Stomach (tissue), 19 donors: ENCODE measurements at places on chromosomes 7 and 10. TPM values are rescaled to one million over a fixed set of nuclear protein-coding genes. Genes with fewer than 3 reads are reported as not detected.

CCDC3 gene
- polyA plus RNA-seq = 11.0 TPM

NPTX2 gene
- 4.5 TPM for polyA plus RNA-seq

BET1 gene
- 16.3 TPM for polyA plus RNA-seq

UBN2 gene
- 1.00 TPM for polyA plus RNA-seq

IQUB gene
- 0.05 TPM for polyA plus RNA-seq

SLC26A5 gene
- 0.46 TPM for polyA plus RNA-seq

CYP26A1 gene
- not detected for polyA plus RNA-seq

DKK1 gene
- polyA plus RNA-seq = 4.0 TPM

WDR37 gene
- 5.7 TPM for polyA plus RNA-seq

PRSS37 gene
- polyA plus RNA-seq = not detected

EIF4H gene
- 206 TPM for polyA plus RNA-seq

EPDR1 gene
- 2.6 TPM for polyA plus RNA-seq

ANXA8 gene
- polyA plus RNA-seq = 0.61 TPM

CAMK2B gene
- polyA plus RNA-seq = 6.2 TPM

MSS51 gene
- 1.8 TPM for polyA plus RNA-seq

SKAP2 gene
- polyA plus RNA-seq = 8.9 TPM

GLI3 gene
- 2.8 TPM for polyA plus RNA-seq

BLNK gene
- 20.2 TPM for polyA plus RNA-seq

HOXA6 gene
- polyA plus RNA-seq = 0.81 TPM

GOT1 gene
- polyA plus RNA-seq = 33.9 TPM

ZNF117 gene
- 7.5 TPM for polyA plus RNA-seq

C10orf90 gene
- not detected for polyA plus RNA-seq

PPRC1 gene
- polyA plus RNA-seq = 15.8 TPM

IKZF1 gene
- polyA plus RNA-seq = 1.8 TPM

VWDE gene
- 0.58 TPM for polyA plus RNA-seq

ADAMTS14 gene
- 0.92 TPM for polyA plus RNA-seq

CALY gene
- polyA plus RNA-seq = not detected

GRM8 gene
- polyA plus RNA-seq = not detected

CNTNAP2 gene
- polyA plus RNA-seq = 0.19 TPM

NOS3 gene
- polyA plus RNA-seq = 5.3 TPM

LIPK gene
- not detected for polyA plus RNA-seq

ZCWPW1 gene
- polyA plus RNA-seq = 11.7 TPM

COPS6 gene
- polyA plus RNA-seq = 90.0 TPM

CPN1 gene
- polyA plus RNA-seq = not detected

CCL24 gene
- polyA plus RNA-seq = 2.1 TPM

C10orf95 gene
- 0.53 TPM for polyA plus RNA-seq

SPAM1 gene
- polyA plus RNA-seq = not detected

TMEM273 gene
- 6.3 TPM for polyA plus RNA-seq

SLC26A4 gene
- 0.28 TPM for polyA plus RNA-seq

SAMD9 gene
- 1.7 TPM for polyA plus RNA-seq

PRSS1 gene
- 61.0 TPM for polyA plus RNA-seq

LIPJ gene
- 0.55 TPM for polyA plus RNA-seq

CYP3A7 gene
- polyA plus RNA-seq = not detected

DOCK4 gene
- polyA plus RNA-seq = 1.1 TPM

FZD8 gene
- polyA plus RNA-seq = 2.4 TPM

VPS26A gene
- 22.6 TPM for polyA plus RNA-seq

ACTL6B gene
- polyA plus RNA-seq = 1.4 TPM

ATP6V0A4 gene
- polyA plus RNA-seq = 1.0 TPM

LAMB1 gene
- 76.5 TPM for polyA plus RNA-seq

PIP gene
- not detected for polyA plus RNA-seq

TMEM213 gene
- 0.08 TPM for polyA plus RNA-seq

ORC5 gene
- 6.7 TPM for polyA plus RNA-seq

SFXN3 gene
- 20.7 TPM for polyA plus RNA-seq

IDI2 gene
- polyA plus RNA-seq = not detected

GJD4 gene
- polyA plus RNA-seq = not detected

TMEM225B gene
- polyA plus RNA-seq = 1.2 TPM
